ENCODE measurements at places on chromosomes 4 and X.

DNA sequence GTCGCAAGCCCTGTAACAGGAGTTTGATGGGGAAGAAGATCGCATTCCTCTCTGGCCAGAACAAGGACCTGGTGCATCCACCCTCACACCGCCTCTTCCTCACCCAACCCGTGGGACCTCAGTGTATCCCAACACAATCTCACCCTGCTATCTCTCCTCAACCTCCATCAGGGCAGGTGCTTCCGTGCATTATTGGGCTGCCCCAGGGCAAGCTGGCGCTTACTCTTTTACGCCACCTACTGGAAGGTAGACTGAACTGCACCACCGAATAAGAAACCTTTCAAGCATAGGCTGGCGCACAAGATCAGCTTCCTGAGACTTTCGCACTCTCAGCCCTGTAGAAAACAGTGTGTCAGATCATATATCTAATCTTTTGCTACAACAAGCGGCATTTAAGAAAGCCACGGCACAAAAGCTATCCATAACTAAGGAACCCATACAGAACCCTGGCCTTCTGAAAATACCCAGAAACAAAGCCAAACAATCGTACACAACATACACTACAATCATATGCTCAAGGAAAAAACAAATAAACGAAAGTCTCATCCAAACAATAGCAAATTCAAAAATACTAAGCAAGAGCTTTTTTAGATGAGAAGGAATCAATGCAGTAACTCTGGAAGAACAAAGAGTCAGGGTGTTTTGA is 209.3 kb downstream of the UGT8 start:
- H3K4me3 ChIP-seq = no peak overlapping the region
- H3K27me3 ChIP-seq = no peaks in the 10 kb centered on the region
- peak; percentile 41 for DNase-seq
- no peak overlapping the region for H3K27ac ChIP-seq
- H3K36me3 ChIP-seq = no peaks in the 10 kb centered on the region

DNA sequence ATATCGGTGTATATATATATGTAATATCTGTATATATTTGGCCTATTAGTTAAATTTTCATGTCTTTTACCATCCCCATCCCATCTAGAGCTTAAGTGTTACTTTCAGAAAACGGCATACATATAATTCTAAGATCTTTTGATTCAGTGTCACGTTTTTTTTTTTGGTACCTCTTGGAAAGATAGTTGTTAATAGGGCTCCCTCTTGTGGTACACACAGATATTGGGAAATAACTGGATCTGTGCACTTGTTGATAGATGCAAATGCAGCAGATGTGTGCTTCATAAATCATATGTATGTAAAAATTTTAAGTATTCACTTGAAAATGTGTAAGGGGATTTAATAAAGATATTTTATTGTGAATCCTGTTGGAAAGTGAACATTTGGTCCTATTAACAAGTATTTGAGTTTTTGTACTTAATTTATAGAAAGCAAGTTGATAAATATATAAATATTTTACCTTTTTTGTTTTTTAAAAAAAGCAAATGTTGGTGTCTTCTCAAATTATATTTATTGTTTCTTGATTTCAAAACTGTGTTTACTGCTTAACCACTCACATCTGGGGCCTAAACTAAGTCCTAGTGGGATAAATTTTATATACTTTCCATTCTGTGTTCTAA is 74.7 kb downstream of the PAQR3 start:
- no peak overlapping the region for H3K27ac ChIP-seq
- no peaks in the 10 kb centered on the region for H3K4me1 ChIP-seq
- H3K27me3 ChIP-seq = no peaks in the 10 kb centered on the region

- H3K27ac ChIP-seq = no peak overlapping the region
- H3K4me1 ChIP-seq = no peaks in the 10 kb centered on the region
- H3K27me3 ChIP-seq = no peaks in the 10 kb centered on the region
- H3K4me3 ChIP-seq = no peak overlapping the region
- no peak for DNase-seq
- H3K36me3 ChIP-seq = no peaks in the 10 kb centered on the region
Observed at GRCh38 chr4:168269896-168270295, 48.7 kb downstream of the DDX60 start.

GRCh38 chrX:123170546-123170945 is 13.5 kb upstream of the GRIA3 start:
- no peaks in the 10 kb centered on the region for H3K36me3 ChIP-seq
- H3K4me1 ChIP-seq = no peaks in the 10 kb centered on the region
- H3K27me3 ChIP-seq = no peaks in the 10 kb centered on the region
- H3K4me3 ChIP-seq = no peak overlapping the region
- DNase-seq = no peak

- peak; percentile 16 for DNase-seq
- H3K4me3 ChIP-seq = no peak overlapping the region
- H3K4me1 ChIP-seq = no peaks in the 10 kb centered on the region
- no peak overlapping the region for H3K27ac ChIP-seq
- peaks cover 11% of the 10 kb centered on the region for H3K27me3 ChIP-seq
Observed at GRCh38 chr4:25531272-25531671, 124.4 kb upstream of the SLC34A2 start.

- no peaks in the 10 kb centered on the region for H3K36me3 ChIP-seq
- no peak overlapping the region for H3K4me3 ChIP-seq
- H3K27ac ChIP-seq = no peak overlapping the region
- DNase-seq = no peak
Observed at GRCh38 chr4:156732634-156733033, 239.0 kb downstream of the PDGFC start.

DNA sequence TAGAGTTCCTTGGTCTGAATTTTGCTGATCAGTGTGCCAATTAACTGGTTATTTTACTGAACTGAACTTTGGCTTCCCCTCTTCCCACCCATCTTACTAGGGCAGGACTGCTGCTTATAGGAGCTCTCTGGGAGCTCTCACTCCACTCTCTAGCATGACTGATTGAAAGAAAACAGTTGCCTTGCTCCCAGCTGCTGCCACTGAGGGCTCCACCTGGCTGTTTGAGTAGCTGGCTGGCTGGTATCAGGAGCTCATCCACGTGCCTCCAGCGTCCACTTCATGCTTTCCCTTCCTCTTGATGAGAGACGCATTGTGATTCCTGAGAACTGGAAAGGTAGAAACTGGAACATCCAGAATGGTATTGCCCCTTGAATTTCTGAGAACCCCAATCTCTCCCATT is 73.0 kb upstream of the KLHL13 start:
- H3K27me3 ChIP-seq = no peaks in the 10 kb centered on the region
- no peaks in the 10 kb centered on the region for H3K36me3 ChIP-seq
- DNase-seq = no peak
- no peak overlapping the region for H3K4me3 ChIP-seq

DNA sequence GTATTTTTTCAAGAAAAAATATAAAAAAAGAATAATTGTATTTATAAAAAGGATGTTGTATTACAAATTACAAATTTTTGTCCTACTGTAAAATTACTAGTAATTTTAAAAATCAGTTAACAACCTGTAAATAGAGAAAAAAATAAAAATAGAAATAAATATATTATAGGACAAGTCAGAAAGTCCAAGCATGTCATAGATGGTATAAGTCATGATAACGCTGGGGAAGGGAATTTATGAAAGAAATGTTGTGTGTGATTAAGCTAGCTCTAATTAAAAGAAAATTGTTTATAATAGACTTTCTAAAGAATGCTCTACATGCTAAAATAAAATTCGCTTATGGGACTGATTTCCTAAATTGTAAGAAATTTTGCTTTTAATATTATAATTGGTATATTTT is 2329.9 kb downstream of the ARAP2 start:
- H3K4me3 ChIP-seq = no peak overlapping the region
- no peaks in the 10 kb centered on the region for H3K27me3 ChIP-seq
- H3K27ac ChIP-seq = no peak overlapping the region
- H3K4me1 ChIP-seq = no peaks in the 10 kb centered on the region
- no peak for DNase-seq

DNA sequence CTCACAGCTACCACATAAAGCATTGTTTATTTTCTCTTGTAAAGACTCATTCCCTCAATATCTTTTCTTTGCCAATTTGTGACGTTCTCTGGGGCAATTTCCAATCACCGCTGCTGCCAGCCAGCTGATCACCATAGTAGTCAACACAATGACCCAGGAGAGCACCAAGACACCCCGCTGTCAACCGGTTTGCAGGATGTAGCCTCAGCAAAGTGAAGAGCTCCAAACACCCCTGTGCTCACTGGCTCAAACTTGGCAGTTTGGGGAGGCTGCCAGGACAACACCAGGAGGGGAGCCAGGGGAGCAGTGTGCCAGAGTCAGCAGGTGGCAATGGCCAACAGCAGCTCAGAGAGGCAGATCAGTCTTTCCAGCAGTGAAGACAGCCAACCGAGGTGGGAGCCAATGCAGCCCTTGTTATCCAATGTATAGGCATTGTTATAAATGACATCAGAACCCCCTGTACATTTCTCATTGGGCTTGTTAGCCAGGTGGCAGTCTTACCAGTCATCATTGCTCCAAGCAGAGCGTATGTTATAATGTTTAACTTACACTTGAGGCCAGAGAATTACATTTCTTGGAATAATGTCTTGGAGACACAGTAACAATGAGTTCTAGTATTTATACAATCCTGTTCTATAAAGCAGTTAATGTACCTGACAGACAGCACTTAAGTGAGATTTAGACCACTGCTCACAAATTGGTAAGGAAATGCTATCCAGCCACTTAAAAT is 274.9 kb upstream of the GK2 start:
- no peak overlapping the region for H3K4me3 ChIP-seq
- no peaks in the 10 kb centered on the region for H3K27me3 ChIP-seq
- no peaks in the 10 kb centered on the region for H3K36me3 ChIP-seq
- no peak for DNase-seq
- H3K27ac ChIP-seq = no peak overlapping the region

DNA sequence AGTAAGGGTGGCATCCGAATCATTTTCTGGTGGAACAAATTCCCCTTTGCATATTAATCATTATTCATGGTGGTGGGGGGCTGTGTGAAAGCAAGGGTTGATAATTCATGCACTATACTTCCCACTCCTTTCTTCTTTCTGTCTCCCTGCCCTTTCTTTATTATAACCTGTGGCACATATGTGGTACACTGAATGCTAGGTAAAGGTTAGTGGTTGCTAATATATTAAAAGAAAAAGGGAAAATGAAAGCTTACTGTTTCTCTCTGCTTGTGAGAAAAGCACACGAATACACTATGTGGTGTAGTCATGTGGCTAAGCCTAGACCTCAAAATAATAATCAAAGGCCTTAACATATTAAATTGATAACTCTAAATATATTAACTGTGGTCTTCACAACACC is 178.4 kb upstream of the RPS6KA3 start:
- no peak for DNase-seq
- H3K4me1 ChIP-seq = no peaks in the 10 kb centered on the region

DNA sequence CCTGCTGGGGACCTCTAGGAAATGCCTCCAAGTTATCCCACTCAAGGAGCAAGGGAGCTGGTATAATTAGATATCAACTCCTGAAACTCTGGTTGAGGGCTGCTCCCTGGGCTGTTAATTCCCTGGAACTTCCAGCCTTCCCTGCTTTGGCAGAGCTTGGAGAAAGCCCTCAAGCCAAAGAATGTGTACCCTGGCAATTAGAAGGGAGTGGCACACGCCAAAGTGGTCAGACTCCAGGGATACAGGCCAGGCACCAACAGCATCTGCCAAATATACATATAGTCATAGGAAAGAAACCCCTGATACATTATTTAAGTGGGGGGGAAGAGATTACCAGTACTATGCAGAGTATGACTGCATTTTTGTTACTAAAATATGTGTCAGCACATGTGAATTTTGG is 616.8 kb downstream of the BCOR start:
- H3K4me3 ChIP-seq = no peak overlapping the region
- H3K27ac ChIP-seq = no peak overlapping the region
- peaks cover 9% of the 10 kb centered on the region for H3K4me1 ChIP-seq
- DNase-seq = no peak
- no peaks in the 10 kb centered on the region for H3K36me3 ChIP-seq

- H3K36me3 ChIP-seq = peaks cover 86% of the 10 kb centered on the region
- no peaks in the 10 kb centered on the region for H3K27me3 ChIP-seq
- no peak overlapping the region for H3K4me3 ChIP-seq
- no peak for DNase-seq
- no peaks in the 10 kb centered on the region for H3K4me1 ChIP-seq
Observed at GRCh38 chr4:82865592-82865991, 25.4 kb downstream of the SEC31A start.

GRCh38 chr4:110183643-110184042 is 14.8 kb downstream of the ELOVL6 start:
- peaks cover 79% of the 10 kb centered on the region for H3K36me3 ChIP-seq
- H3K4me1 ChIP-seq = peaks cover 24% of the 10 kb centered on the region
- no peak overlapping the region for H3K27ac ChIP-seq
- no peaks in the 10 kb centered on the region for H3K27me3 ChIP-seq

DNA sequence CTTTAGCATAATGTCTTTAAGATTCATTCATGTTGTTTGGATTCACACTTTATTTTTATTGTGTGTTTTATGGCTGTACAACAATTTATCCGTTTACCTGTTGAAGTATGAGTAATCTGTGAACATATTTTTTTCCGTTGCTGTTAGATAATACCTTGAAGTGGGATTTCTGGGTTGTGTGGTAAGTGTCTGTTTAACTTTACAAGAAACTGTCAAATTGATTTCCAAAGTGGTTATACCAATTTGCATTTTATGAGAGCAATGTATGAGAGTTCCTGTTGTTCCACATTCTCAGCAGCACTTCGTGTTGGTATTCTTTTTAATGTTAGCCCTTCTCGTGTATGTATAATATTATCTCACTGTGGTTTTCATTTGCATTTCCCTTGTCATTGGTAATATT is 53.6 kb downstream of the USP53 start:
- no peak overlapping the region for H3K27ac ChIP-seq
- no peaks in the 10 kb centered on the region for H3K27me3 ChIP-seq
- H3K4me1 ChIP-seq = no peaks in the 10 kb centered on the region
- 0 out of 3 replicates have a peak, but pooled peaks cover under 1% of the 10 kb centered on the region for H3K36me3 ChIP-seq
- no peak for DNase-seq
- no peak overlapping the region for H3K4me3 ChIP-seq

DNA sequence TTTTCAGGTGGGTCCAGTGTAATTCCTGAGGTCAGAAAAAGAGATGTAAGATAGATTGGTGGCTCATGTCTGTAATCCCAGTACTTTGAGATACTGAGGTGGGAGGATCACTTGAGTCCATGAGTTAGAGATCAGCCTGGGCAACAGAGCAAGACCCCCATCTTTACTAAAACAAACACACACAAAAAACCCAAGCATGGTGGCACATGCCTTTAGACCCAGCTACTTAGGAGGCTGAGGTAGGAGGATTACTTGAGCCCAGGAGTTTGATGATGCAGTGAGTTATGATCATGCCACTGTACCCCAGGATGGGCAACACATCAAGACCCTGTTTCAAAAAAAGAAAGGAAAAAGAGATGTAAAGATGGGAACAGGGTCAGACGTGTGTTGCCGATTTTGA is 857.4 kb upstream of the NDST4 start:
- no peak overlapping the region for H3K27ac ChIP-seq
- no peaks in the 10 kb centered on the region for H3K36me3 ChIP-seq
- no peaks in the 10 kb centered on the region for H3K27me3 ChIP-seq

All from K562 (cell line).